HCEC 1CT (cell line): ENCODE measurements at places on chromosomes 3 and 15.

GRCh38 chr3:31829826-31830426 is 151.1 kb downstream of the OSBPL10 start:
- DNase-seq: no peak

- peak; percentile 47 for DNase-seq
Observed at GRCh38 chr15:30924353-30924752, 20.6 kb downstream of the FAN1 start.

- DNase-seq: peak; percentile 80
Observed at GRCh38 chr3:63791974-63792373, 27.1 kb upstream of the C3orf49 start.

GRCh38 chr3:130963878-130964277 is 62.7 kb downstream of the ASTE1 start:
- peak; percentile 95 for DNase-seq

DNA sequence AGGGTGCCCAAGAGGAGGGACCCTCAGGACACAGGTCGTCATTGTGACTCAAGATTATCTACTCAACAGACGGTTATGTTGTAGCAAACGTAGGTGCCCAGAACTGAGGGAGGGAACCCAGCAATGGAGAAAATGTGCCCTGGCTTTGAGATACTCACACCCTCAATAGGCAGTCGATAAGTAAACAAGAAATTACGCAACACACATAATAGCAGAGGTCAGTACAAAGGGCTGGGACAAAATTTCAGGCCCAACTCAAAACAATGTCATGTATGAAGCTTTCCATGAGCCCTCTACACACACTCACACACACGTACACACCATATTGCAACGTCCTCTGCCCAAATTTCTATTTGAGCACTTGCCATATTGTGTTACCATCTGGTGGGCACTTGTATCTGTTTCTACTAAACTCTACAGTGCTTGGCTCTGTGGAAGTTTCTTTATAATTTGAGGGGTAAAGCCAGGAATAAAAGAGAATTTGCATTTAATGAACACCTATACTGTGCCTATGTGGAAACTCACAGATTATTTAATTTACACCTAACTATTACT is 114.6 kb upstream of the TRIM42 start:
- DNase-seq: no peak

DNA sequence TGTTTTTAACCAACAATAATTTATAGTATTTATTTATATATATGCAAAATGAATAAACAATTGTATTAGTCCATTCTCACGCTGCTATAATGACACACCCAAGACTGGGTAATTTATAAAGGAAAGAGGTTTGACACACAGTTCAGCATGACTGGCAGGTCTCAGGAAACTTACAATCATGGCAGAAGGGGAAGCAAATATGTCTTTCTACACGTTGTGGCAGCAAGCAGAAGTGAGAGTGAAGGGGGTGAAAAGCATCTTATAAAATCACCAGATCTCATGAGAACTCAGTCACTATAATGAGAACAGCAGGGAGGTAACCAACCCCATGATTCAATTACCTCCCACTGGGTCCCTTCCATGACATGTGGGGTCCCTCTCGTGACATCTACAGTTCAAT is 162.8 kb upstream of the SLITRK3 start:
- DNase-seq: no peak

DNA sequence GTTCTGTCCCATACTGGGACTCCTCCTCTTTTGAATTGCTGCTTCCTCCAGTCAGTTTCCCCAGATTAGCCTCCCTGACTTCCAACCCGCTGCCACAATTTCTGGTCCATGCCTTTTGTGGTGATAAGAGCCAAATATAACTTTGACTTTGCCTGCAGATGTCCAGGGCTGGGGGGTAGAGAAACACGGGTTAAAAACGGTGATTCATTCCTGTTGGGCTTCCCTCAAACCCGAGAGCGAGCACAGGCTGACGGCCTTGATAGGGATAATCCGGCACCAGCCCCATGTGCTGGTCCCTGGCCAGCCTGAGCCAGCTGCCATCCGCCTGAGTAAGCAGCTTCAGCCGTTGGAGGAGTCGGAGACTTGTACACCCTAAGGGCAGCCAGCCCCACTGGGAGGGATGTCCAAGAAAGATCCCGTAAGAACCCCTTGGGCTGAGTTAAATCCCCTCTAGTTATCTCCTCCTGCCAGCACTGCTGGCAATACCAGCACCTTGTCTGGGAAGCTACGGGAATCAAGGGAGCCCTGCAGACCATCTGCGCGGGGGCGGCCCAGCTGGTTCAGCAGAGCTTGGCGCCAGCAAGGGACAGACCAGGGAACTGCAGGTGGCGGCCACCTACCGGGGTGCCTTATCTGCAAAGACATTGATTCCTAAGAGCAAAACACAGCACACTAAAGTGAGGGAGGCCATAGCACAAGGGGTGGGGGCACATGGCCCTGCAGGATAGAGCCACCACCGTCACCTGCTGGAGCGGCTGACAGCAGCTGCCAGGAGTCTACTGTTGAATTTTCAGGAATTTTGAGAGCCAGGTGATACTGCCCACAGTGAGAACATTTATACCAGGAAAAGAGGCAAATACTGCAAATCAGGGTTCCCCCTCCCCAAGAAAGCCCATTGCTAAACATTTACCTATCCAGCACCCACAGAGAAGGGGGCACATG is 18.1 kb downstream of the CSPG4 start:
- peak; percentile 98 for DNase-seq

DNA sequence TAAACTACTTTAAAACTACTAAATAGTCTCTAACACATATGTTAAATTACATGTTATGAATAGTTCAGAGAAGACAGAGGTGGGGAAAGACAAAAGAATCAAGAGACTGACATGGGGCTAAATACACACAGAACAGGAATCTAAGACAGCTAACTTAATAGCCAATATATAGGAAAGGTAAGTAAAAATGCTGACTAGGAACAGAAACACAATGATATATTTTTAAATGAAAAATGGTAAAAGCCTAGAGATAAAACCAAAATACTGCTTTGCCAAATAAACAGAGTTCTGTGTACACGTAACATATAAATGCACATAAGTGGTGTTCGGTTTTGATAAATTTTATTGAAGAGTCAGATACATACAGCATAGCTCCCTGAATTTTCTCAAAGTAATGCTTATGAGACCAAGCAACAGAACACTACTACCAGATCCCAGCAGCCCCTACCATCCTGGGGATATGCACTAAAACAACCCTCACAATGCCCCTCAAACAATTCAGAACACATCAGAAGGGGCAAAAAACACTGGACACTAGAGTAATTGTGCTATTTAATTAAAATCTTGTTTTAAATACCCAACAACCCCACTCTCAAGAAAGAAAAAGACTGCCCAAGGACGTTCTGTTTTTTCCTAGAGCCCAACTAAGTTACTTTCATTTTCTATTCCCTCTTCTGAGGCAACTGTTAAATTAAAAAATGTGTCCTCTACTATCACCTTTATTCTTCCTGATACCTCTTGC is 121.1 kb downstream of the ADAM10 start:
- peak; percentile 14 for DNase-seq

- peak; percentile 75 for DNase-seq
Observed at GRCh38 chr3:177385831-177386301, 188.6 kb upstream of the TBL1XR1 start.

DNA sequence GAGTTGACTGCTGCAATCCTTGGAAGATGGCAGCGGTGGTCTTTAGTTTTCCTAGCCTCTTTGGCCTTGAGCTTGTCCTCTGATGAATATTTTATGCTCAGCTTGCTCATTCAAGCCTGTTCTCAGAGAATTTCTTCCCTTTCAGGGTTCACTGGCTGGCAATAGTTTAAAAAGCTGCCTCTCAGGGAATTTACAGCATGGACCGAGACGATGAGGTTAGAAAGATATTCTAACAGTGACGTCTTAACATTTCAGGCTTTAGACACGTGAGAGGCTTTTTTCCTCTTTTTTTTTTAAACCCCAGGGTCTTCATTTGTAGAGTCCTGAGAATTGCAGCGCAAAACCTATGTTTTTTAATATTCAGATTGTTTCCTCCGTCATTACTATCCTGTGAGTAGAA is 120.3 kb upstream of the CLSTN2 start:
- no peak for DNase-seq

- DNase-seq: peak; percentile 9
Observed at GRCh38 chr15:55224892-55225291, 28.2 kb upstream of the RSL24D1 start.

GRCh38 chr15:74788683-74789151 is 6.8 kb downstream of the CSK start:
- no peak for DNase-seq

GRCh38 chr3:127698691-127699415 is 26.1 kb downstream of the ABTB1 start:
- DNase-seq: no peak

DNA sequence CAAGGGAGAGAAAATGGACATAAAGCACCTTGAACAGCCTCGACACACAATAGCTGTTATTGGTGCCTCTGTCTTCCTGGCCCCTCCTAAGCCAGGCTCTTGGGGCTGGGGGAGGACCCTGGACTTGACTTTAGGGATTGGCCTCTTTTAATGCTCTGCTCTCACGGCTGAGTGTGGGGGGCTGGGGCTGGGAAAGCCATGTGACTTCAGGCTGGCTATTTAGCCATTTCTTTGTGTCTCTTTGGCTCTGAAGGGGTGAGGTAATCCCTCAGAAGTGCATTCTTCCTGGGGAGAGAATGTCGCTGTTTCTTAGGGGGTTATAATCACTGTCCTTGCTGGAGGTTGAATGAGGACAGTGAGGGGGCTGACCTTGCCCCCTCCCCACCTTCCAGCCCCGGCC is 26.2 kb downstream of the MAGEF1 start:
- DNase-seq: no peak

DNA sequence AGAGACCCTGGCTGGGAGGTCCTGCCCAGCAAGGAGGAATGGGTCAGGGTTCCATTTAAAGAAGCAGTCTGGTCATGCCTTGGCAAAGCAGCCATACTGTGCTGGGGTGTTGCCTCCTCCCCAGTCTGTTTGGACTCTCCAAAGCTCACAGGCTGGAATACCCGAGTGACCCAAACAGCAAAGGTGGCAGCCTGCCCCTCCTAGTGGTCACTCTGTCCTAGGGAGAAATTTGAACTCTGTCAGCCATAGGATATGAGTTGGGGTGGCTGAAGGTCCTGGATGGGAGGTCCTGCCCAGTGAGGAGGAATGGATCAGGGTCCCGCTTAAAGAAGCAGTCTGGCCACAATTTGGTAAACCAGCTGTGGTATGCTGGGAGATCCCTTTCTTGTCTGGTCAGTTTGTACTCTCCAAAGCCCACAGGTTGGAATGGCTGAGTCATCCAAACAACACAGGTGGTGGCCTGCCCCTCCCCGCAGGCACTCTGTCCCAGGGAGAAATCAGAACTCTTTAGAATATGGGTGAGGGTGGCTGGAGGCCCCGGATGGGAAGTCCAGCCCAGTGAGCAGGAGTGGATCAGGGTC is 45.0 kb downstream of the CCR1 start:
- peak; percentile 20 for DNase-seq

GRCh38 chr15:90970274-90970673 is 15.6 kb downstream of the RCCD1 start:
- no peak for DNase-seq

- peak; percentile 44 for DNase-seq
Observed at GRCh38 chr15:50066202-50066601, 52.8 kb downstream of the ATP8B4 start.

GRCh38 chr3:32865383-32865782 is 47.6 kb downstream of the TRIM71 start:
- no peak for DNase-seq

DNA sequence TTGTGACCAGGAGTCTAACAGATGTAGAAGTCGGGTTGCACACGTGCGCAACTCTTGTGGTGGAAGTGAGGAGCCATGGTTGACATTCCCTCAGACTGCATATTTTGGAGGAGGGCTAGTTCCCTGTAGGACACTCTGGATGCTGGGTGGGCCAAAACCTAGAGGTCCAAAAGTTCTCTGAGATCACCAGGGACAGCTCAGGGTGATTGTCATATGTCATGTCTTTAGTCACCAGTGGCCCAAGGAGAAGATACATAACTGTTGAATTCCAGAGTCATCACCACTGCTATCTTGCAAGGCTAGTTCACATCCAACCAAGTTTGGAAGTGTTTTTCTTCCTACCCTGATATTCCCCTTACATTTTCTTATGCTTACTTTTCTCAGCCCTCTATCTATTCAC is 95.2 kb upstream of the C3orf80 start:
- no peak for DNase-seq

GRCh38 chr3:112560307-112560706 is 1.5 kb downstream of the ATG3 start:
- DNase-seq: no peak

GRCh38 chr15:66178531-66178910 is 75.0 kb downstream of the MEGF11 start:
- no peak for DNase-seq

- DNase-seq: no peak
Observed at GRCh38 chr3:39267631-39268548, 11.9 kb downstream of the CX3CR1 start.

DNA sequence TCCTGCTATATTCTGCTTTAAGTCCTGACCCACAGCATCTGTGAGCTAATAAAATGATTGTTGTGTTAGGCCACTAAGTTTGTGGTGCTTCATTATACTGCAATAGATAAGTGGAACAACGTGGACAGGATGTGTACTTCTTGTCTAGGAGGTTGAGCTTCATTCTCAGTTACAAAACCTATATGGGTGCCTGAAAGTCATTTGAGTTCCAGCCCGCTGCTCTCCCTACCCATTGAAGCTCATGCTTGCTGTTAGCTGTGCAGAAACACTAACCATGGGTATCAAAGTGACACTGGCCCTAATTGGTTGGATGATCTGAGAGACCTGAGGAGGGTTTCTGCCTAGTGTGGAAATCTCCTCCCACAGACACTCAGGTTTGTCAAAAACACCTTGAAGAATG is 357.2 kb downstream of the PDCD6IP start:
- DNase-seq: no peak

DNA sequence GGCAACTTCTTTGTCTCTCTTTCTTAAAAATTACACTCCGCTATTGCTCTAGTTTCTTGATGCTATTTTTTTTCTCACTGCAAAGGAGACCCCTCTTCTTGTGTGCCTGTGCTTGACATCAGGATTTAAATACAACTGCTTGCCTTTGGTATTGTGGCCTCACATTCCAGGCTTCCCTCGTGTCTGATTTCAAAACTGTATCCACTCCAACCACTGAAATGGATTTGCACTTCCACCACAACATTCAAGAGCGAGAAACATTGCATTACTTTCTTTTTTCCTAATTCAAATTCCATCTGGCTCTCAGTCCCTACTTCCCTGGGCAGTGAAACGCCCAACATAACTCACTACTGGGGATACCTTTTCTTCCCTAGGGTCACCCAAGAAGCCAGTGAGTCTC is 50.4 kb upstream of the PXYLP1 start:
- no peak for DNase-seq

DNA sequence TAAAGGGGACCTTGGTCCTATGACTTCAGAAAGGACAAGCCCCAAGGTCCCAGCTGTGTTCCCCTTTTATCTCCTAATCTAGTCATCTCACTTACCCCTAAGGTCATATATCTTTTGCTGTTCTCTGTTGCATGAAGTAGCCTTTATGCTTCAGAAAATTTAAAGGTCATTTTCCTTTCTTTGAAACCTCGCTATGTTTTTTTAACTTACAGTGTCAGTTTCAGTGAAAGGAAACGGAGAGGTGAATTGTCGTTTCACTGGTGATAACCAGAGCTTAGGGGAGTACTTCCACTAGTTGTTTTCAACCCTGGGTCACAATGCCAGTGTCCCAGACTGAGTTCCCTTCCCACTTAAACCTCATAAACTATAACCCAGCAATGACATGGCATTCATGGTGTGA is 357.4 kb downstream of the GAP43 start:
- DNase-seq: no peak
